Retina (tissue), 1 donor: ENCODE measurements at places on chromosomes 7 and 10.

DNA sequence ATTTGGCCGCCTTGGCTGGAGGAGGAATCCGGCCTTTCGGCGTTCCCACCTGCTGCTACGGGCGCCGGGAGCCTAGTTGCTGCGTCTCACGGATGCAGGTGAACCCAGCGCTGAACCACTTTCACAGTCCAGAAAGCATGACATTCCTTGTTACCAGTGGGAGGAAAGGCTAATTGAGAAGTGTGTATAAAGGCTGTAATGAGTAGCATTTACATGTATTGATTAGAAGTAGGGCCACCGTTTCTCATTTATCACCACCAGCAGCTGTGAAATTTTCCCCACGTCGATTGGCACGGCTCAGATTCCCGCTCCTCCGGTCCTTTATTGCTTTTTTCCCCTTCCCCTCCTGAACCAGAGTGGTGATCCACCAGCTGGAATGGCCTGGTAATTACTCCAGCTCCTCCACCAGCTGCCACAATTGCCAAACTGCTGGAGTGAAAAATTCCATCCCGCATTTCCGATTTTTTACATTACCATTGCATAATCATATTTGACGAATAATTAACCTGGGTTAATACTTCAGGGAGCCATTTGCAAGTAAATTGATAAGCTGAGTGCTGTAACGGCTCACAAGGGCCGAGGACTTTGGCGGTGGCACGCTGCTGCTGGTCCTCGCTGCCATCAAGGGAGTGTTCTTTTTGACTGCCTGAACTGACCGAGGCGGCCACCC, 153.3 kb downstream of the POU6F2 start:
- DNase-seq = peak; percentile 69

DNA sequence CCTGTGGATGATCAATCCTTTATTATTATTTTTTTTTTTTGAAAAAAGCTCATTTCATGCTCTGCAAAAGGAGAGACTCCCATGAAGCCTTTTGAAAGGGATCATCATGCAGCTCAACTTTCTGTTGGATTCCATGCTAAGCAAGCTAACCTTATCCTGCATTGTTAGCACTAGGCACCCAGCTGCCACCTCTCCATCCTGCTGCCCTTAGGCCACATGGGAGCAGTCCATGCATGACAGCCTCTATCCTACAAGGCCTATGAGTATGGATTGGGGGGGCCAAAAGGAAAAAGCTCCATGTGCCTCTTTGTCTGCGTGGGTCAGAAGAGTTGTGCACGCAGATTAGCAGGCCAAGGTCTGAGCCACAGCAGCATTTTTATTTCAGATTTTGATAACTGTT, 19.2 kb downstream of the SMNDC1 start:
- DNase-seq = no peak

DNA sequence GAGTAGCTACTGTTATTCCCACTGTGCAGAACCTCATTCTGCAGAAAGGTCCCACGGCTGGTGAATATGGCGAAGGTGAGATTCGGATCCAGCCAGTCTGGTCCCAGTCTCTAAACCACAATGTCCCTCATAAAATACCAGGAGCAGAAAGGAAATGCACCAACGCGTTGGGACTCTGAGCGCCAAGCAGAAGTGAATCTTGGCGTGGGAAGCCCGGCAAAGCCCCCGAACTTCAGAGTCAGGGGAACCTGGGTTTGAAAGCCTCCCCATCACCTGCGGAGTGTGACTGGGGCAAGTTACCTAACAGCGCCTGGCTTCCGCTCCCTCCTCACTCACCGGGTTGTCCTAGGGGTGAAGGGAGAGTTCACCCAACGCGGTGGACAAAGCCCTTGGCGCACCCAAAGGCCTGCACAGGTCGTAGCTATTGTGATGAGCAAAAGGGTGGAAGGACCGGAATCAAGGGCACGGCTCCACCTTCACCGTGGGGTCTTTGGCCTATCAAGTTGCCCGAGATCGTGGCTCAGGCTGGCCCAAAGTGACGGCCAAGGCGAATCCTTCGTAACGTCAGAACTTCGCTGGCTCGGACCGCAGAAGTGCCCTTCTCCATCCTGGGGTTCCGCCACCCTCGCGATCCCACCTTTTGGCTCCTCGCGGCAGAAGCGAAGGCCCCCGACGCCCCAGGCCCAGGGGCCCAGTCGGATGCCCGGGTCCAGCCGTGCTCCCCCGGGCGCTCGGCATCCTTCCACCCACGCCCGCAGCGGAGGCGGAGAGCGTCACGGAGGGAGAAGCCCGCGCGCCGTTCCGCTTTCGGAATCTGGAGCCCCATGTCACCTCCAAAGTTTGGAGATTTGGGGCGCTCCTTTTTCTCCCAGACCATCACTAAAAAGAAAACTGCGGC, 811 bp downstream of the RGS10 start:
- peak; percentile 58 for DNase-seq

- DNase-seq = no peak
Observed at GRCh38 chr10:69069090-69070042, 18.5 kb upstream of the SRGN start.

DNA sequence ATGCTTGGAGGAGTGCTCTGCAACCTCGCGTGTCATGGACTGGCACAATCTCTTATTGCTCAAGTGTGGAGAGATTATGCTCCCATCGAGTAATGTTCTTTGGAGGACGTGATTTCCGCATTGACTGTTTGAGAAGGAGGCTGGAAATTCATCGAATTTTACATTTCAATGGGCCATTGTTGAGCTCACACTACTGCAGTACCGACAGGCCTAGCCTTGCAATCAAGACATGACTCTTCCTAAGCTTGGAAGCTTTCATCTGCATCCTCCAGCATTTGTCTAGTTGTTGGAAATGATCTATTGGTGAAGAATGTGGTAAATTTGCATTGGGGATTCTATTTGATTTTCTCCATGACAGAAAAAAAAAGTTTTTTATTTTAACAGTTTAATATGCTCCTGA, 156.8 kb downstream of the FZD1 start:
- no peak for DNase-seq

GRCh38 chr10:52108236-52108635, 205.8 kb upstream of the DKK1 start:
- DNase-seq = no peak

- DNase-seq = no peak
Observed at GRCh38 chr10:59578741-59579140, 130.9 kb downstream of the SLC16A9 start.

- DNase-seq = no peak
Observed at GRCh38 chr7:157318015-157318706, 18.6 kb upstream of the DNAJB6 start.

- peak; percentile 64 for DNase-seq
Observed at GRCh38 chr7:29319719-29320521, 125.3 kb downstream of the CHN2 start.

- DNase-seq = no peak
Observed at GRCh38 chr7:117092785-117093184, 139.5 kb downstream of the ST7 start.

DNA sequence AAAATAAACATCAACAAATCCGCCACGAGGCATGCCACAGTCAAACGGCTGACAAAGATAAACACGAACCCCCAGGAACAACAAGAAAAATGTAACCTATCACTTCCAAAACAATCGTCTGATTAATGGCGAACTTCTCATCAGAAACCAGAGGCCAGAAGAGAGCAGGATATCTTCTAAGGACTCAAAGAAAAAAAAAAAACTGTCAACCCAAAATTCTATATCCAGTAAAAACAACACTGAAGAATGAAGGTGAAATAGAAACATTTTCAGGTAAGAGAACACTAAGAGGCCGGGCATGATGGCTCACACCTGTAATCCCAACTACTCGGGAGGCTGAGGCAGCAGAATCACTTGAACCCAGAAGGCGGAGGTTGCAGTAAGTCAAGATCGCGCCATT, 54.3 kb downstream of the SLC29A4 start:
- DNase-seq = no peak

DNA sequence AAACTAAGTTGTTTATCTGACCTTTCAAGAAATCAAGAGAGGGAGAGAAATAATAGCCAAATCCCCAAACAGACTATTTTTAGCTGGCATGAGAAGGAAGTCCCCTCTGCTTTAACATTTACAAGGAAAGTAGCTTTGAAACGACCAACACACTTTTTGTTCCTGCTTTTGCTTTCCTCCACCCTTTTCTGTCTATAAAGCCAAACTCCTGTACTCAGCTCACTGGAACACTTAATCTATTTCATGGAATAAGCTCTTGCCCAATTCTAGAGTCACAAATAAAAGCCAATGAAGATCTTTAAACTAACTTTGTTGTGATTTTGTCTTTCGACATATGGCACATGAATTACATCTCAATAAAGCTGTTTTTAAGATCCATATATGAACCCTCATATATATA, 86.8 kb upstream of the CCDC71L start:
- DNase-seq = no peak
